ENCODE measurements at places on chromosomes 5 and 9.

DNA sequence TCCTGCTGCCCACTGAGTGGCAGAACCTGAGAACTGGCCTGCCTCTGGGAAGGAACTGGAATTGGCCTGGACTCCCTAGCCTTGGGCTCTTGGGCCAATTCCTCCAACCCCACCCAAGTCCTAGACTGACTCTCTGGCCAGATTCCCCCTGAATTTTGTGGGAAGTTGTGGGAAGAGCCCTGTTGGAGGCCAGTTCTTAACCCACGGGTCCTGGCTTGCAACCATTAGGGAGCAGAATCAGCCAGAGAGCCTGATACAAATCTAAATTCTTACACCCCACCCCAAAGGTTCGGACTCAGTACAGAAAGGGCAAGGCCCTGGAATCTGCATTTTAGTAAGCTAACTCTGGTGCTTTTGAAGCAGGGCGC is 125.3 kb upstream of the SLC25A48 start:
- DNase-seq: no peak

- peak; percentile 73 for DNase-seq
Observed at GRCh38 chr9:105232207-105232606, 12.2 kb upstream of the SLC44A1 start.

DNA sequence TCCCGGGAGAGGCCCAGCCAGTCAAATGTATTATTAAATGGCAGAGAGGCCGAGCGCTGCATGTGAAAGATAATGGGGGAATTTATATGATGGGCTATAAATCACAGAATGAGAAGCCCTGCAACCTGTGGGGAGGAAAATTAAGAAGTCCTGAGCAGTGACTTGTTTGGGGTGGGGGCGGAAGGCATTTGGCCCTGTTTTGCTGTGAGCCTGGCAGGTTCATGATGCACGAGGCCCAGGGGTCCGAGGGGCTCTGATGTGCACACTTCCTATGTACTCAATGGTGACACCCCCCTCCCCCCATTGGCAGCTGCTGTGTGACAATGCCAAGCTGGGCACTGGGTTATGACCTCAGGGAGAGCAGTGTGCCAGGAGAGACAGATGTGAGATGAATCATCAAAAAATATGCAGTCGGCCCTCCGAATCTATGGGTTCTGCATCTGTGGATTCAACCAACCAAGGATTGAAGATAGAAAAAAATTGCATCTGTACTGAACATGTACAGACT is 13.7 kb upstream of the DAB2IP start:
- peak; percentile 46 for DNase-seq

GRCh38 chr9:129560881-129561306 is 60.0 kb downstream of the C9orf50 start:
- no peak for DNase-seq

GRCh38 chr5:60535198-60535597 is 164.8 kb downstream of the DEPDC1B start:
- no peak for DNase-seq

DNA sequence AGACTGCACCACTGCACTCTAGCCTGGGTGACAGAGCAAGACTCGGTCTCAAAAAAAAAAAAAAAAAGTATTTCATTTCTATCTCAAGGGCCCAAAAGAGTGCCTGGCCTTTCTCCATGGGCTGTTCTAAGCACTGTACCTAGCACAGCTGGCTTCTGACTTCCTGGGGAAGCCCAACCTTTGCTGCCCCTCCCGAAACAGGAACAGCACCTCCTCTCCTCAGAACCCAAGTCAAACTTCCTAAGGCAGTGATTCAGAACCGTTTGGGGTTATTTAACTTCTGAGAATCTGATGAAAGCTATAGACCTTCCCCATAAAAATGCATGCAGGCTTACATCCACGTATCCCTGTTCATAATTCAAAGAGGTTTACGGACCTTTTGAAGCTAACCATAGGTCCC is 57.8 kb downstream of the NRG2 start:
- DNase-seq: no peak

GRCh38 chr5:61669531-61669930 is 337.5 kb downstream of the ZSWIM6 start:
- DNase-seq: no peak

- no peak for DNase-seq
Observed at GRCh38 chr5:21085791-21086190, 1097.8 kb upstream of the CDH18 start.

GRCh38 chr9:98568909-98569469 is 139.7 kb downstream of the GABBR2 start:
- DNase-seq: no peak

- peak; percentile 98 for DNase-seq
Observed at GRCh38 chr5:38845526-38846378, at the start of gene OSMR. OSMR (plus strand) TSS chr5:38846012; CDS start chr5:38869045, 23,033 bp downstream.

DNA sequence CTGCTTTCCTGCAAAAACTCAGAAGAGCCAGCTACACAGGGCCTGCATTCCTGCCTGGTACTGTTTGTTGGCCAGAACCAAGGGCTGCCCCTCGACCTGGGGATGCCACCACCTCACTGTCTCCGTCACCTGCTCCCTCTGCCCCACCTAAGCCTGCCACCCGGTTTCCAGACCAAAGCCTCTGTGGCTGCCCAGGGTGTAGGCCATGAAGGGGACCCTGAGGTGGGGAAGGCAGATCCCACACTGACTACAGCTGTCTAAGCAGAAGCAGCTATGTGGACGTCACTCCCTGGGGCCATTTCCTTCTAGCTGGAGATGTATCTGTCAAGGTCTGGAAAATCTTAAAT is 35.8 kb downstream of the RASGEF1C start:
- no peak for DNase-seq

DNA sequence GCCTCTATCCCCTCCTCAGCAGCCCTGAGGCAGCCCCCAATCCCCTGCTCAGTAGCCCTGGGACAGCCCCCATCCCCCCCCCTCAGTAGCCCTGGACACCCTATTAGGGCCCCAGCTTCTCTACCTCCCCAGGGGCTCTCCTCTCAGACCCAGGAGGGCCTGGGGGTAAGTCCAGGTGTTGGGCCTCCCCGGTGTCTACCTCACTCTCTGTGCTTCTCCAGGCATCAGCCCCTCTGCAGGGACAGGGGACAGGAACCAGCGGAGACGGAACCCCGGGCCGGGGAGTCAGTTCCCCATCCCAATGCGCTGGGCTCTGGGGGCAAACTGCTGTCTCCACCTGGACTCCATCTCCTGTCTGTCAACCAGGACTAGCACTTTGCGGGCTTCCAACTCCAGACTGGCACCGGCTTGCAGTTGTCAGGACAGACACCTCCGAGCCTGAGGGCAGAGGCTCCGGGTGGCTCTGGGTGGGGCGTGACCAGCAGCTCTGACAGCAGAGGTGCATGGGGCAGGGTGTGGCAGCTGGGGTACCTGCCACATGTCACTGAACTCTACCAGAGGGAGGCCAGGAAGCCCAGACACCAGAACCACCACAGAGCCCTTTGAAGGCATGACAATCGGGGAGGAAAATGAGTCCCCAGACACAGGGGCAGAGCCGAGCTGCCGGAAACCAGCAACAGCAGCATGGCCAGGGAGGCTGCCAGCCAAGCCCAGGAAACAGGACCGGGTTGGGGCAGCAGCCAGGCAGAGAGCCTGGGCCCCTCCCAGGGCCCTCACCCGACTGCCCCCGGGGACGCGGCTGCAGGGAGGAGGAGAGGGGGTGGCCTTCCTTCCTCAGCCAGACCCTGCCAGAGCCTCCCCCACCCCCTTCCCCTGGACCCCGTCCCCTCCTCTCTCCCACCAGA is 17.7 kb upstream of the UBAC1 start:
- no peak for DNase-seq

DNA sequence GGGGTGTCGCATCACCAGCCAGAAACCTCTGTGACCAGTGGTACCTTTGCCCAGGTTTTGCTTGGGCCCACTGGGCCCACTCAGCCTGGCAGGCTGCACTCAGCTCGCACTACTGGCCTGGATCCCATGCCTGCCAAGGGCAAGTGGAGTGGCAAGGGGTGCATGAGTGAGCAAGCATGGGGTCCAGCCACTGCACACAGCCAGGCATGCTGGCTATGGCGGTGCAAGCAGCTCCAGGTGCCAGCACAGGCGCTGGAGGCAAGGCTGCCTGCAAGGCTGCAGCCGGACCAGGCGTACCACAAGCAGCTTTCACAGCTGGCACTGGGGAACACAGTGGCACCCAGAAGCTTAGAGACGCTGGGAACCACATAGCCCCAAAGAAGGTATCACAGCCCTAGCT is 80.1 kb downstream of the NLN start:
- DNase-seq: no peak

- DNase-seq: no peak
Observed at GRCh38 chr5:104598285-104598684, 1035.7 kb upstream of the NUDT12 start.

DNA sequence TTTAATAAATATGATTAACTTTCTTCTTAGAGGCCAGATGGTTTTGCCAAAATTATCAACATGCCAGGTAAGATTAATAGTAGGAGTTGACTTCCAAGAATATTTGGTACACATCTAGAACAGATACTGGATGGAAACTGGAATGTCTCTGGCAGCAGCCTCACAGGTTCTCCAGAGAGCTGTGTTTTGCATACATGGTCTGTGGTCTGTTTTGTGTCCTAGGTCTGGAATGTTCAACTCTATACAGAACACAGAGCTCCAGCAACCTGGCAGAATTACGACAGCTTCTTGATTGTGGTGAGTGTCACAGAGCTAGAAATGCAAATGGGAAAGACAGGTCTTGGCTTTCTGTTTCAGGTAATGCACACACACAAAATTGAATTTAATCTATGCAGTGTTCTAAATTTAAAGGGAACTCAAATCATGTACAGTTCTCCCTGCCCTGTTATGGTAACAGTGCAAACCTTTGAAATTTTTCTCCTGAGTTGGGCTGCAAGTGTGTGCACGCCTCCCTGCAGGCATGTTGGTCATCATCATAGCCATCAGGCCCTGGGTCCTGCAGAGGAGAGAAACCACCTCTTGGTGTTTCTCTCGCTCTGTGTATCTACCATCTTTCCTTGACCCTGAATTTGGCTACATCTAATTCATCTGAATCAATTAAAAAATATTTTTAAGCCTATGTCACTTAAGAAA is 58.3 kb downstream of the PIK3R1 start:
- no peak for DNase-seq

GRCh38 chr9:2281031-2281802 is 266.1 kb downstream of the SMARCA2 start:
- no peak for DNase-seq

GRCh38 chr9:571066-571465 is 270.4 kb upstream of the DMRT1 start:
- no peak for DNase-seq

- no peak for DNase-seq
Observed at GRCh38 chr5:3058942-3059341, 307.5 kb upstream of the IRX2 start.

GRCh38 chr5:151071848-151072629 is 8.8 kb downstream of the TNIP1 start:
- no peak for DNase-seq

All from fibroblast of mammary gland (primary cell).